ENCODE measurements at places on chromosomes 6 and 20. TPM values are rescaled to one million over a fixed set of nuclear protein-coding genes. Genes with fewer than 3 reads are reported as not detected.

DNA sequence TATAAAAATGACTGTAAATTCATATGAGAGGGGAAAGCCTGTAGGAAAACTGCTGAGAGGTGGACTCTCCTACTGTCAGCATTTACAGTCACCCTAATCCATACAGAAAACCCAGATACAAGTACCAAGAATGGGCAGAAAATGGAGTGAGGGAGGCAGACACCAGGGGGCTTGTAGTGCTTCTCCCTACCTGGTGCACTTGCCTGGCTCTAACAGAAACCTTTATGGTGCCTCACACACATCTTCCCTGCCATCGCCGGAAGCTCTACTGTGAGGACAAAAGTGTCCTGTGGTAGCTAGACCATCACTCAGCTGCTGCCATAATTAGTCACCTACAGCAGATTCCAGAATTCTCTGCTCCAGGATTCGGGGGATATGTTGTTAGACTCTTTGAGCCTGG is 441.3 kb downstream of the TFAP2B start:
- H3K27me3 ChIP-seq, result no peaks in the 10 kb centered on the region
- no peak overlapping the region for H3K27ac ChIP-seq
- no peaks in the 10 kb centered on the region for H3K4me1 ChIP-seq
- H3K36me3 ChIP-seq, result no peaks in the 10 kb centered on the region
- no peak overlapping the region for H3K4me3 ChIP-seq
- DNase-seq, result no peak

Gene MUC21
- not detected for total RNA-seq

GRCh38 chr6:142452993-142453392 is 151.2 kb downstream of the ADGRG6 start:
- H3K4me1 ChIP-seq, result no peaks in the 10 kb centered on the region
- no peak overlapping the region for H3K4me3 ChIP-seq
- no peak overlapping the region for H3K27ac ChIP-seq

Gene NMBR
- not detected for total RNA-seq

GRCh38 chr20:53942973-53943372 is 127.4 kb downstream of the BCAS1 start:
- no peak overlapping the region for H3K4me3 ChIP-seq
- no peaks in the 10 kb centered on the region for H3K36me3 ChIP-seq
- no peak overlapping the region for H3K27ac ChIP-seq
- no peak for DNase-seq
- H3K4me1 ChIP-seq, result peaks cover 29% of the 10 kb centered on the region
- no peaks in the 10 kb centered on the region for H3K27me3 ChIP-seq

Gene PDE7B
- 2.1 TPM for total RNA-seq

GRCh38 chr6:146470091-146470770 is 73.4 kb upstream of the RAB32 start:
- DNase-seq, result no peak
- H3K4me1 ChIP-seq, result no peaks in the 10 kb centered on the region
- H3K27me3 ChIP-seq, result no peaks in the 10 kb centered on the region
- no peaks in the 10 kb centered on the region for H3K36me3 ChIP-seq
- H3K27ac ChIP-seq, result no peak overlapping the region

GRCh38 chr6:109715616-109716015 is 24.5 kb downstream of the FIG4 start:
- H3K36me3 ChIP-seq, result no peaks in the 10 kb centered on the region
- DNase-seq, result no peak
- no peak overlapping the region for H3K4me3 ChIP-seq
- no peaks in the 10 kb centered on the region for H3K4me1 ChIP-seq
- H3K27ac ChIP-seq, result no peak overlapping the region

DNA sequence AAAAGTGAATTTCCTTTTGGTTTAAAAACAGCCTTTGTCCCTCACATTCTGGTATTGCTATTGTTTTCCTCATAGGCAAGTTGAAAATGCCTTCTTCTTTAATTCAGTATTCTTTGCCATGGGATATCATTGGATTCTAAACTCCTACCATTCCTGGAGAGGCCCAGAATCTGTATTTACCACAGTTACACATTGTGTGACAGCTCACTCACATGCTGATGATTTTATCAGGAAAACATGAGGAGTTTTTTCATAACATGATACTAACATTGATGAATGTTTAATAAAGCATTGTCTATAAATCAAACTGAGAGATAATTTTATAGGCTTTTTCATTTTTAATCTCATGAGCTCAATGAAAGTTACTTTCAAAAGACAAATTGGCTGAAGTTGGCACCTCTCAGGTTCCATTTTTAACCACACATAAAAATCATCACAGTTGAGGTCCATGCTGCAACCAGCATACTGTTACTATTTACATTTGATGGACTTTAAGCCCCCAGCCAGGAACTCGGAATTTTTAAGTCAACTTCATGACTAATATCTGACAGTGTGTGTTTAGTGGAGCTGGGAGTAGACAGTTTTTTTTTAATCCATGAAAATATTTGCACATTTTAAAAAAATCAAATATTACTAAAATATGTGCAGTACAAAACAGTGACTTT is 82.8 kb downstream of the FAM83B start:
- H3K36me3 ChIP-seq, result no peaks in the 10 kb centered on the region
- H3K4me3 ChIP-seq, result no peak overlapping the region
- no peak overlapping the region for H3K27ac ChIP-seq
- no peak for DNase-seq
- H3K27me3 ChIP-seq, result no peaks in the 10 kb centered on the region
- no peaks in the 10 kb centered on the region for H3K4me1 ChIP-seq

GRCh38 chr6:26454631-26455030 is 3.1 kb upstream of the BTN2A1 start:
- H3K36me3 ChIP-seq, result no peaks in the 10 kb centered on the region
- no peaks in the 10 kb centered on the region for H3K27me3 ChIP-seq
- no peak overlapping the region for H3K4me3 ChIP-seq

GRCh38 chr6:1885576-1886011 is 275.9 kb downstream of the FOXC1 start:
- no peak for DNase-seq
- no peaks in the 10 kb centered on the region for H3K4me1 ChIP-seq
- H3K27me3 ChIP-seq, result no peaks in the 10 kb centered on the region

Gene SNAP25
- total RNA-seq, result 1.4 TPM

DNA sequence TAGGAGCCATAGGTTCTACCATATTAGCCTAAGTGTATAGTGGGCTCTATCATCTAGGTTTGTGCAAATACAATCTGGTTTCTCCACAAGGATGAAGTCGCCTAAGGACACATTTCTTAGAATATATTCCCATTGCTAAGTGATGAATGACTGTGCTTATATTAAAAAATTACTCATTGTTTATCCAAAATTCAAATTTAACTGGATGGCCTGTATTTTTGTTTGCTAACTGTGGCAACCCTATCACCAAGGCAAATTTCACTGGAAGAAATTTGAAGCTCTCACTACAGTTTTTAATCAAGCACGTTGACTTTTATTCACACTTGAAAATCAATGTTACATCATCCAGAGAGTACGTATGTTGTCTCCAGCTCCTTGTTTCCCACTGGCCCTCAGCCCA is 13.9 kb downstream of the GCM2 start:
- DNase-seq, result no peak
- H3K27me3 ChIP-seq, result no peaks in the 10 kb centered on the region
- H3K4me1 ChIP-seq, result no peaks in the 10 kb centered on the region
- H3K36me3 ChIP-seq, result no peaks in the 10 kb centered on the region
- no peak overlapping the region for H3K27ac ChIP-seq

Gene BHLHE23
- not detected for total RNA-seq

Gene LHFPL5
- not detected for total RNA-seq

GRCh38 chr6:103122766-103123601 is 1729.5 kb downstream of the GRIK2 start:
- H3K4me3 ChIP-seq, result no peak overlapping the region
- peak; percentile 39 for DNase-seq
- H3K27me3 ChIP-seq, result no peaks in the 10 kb centered on the region
- no peaks in the 10 kb centered on the region for H3K36me3 ChIP-seq

DNA sequence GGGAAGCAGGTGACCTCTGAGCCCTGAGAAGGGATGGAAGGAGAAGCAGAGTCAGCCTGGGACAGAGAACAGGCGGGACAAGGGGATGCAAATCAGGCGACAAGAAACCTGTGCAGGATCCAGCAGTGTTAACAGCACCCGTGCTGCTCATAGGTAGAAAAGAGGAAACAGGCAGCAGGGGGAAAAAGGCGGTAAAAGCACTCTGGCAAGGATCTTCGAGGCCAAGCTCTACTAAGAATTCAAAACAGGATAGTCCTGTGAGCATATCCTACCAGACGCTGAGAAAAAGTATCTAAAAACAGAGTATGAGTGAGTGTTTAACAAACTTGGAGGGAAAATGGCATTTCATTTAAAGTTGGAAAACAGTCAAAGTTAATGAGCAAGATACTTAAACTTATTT is 16.7 kb downstream of the C6orf118 start:
- no peak overlapping the region for H3K27ac ChIP-seq
- no peak overlapping the region for H3K4me3 ChIP-seq
- no peaks in the 10 kb centered on the region for H3K27me3 ChIP-seq
- no peaks in the 10 kb centered on the region for H3K36me3 ChIP-seq
- no peak for DNase-seq
- no peaks in the 10 kb centered on the region for H3K4me1 ChIP-seq

GRCh38 chr6:2616811-2617210 is 133.9 kb downstream of the MYLK4 start:
- no peaks in the 10 kb centered on the region for H3K36me3 ChIP-seq
- H3K4me3 ChIP-seq, result no peak overlapping the region
- no peaks in the 10 kb centered on the region for H3K4me1 ChIP-seq
- peaks cover 9% of the 10 kb centered on the region for H3K27me3 ChIP-seq
- H3K27ac ChIP-seq, result no peak overlapping the region

- H3K27me3 ChIP-seq, result no peaks in the 10 kb centered on the region
- peak within 1 kb of the TSS; percentile 96 for H3K27ac ChIP-seq
- H3K4me3 ChIP-seq, result peak within 1 kb of the TSS; percentile 44
These were observed at the start of gene SPAG4 for GRCh38 chr20:35615667-35616464. Gene SPAG4 (plus strand): TSS chr20:35615829. CDS start chr20:35616004, 175 bp downstream.

GRCh38 chr6:35370124-35370741 is 27.9 kb downstream of the PPARD start:
- DNase-seq, result peak; percentile 50
- H3K4me1 ChIP-seq, result peaks cover 3% of the 10 kb centered on the region
- H3K36me3 ChIP-seq, result no peaks in the 10 kb centered on the region
- H3K4me3 ChIP-seq, result no peak overlapping the region

Gene DLK2
- not detected for total RNA-seq

DNA sequence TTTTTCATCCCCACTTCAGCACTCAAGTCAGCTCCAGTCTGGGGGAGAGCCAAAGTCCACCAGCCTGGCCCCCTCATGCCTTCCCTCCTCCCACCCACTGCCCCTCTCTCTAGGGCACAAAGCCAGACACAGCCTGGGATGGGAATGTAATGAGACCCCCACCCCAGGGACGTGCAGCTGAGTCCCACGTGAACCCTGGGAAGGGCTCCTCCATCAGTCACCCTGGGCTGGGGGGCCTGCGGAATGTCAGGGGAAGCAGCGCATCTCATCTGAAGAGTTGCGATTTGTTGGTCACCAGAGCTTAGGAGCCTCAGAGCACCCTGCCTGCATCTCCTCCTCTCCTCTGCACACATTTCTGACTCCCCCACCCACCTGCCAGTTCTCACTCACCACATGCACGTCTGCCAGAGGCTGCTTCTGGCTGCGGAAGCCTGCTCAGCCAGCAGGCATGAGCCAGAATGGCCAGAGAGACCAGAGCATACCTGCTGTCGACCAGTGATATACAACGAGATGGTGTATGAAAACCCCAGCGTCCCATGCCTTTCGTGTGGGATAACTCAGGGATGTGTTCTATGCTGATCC is 167.1 kb upstream of the TOP1 start:
- H3K27me3 ChIP-seq, result no peaks in the 10 kb centered on the region
- H3K4me1 ChIP-seq, result no peaks in the 10 kb centered on the region
- no peak overlapping the region for H3K4me3 ChIP-seq
- no peak overlapping the region for H3K27ac ChIP-seq
- no peak for DNase-seq

GRCh38 chr6:111995404-111995803 is 58.5 kb upstream of the CCN6 start:
- H3K27me3 ChIP-seq, result no peaks in the 10 kb centered on the region
- no peak overlapping the region for H3K27ac ChIP-seq
- H3K36me3 ChIP-seq, result no peaks in the 10 kb centered on the region
- no peaks in the 10 kb centered on the region for H3K4me1 ChIP-seq
- no peak overlapping the region for H3K4me3 ChIP-seq

GRCh38 chr20:33670715-33671499 is 3.3 kb downstream of the NECAB3 start:
- H3K27me3 ChIP-seq, result no peaks in the 10 kb centered on the region
- DNase-seq, result no peak
- no peak overlapping the region for H3K27ac ChIP-seq
- peaks cover 40% of the 10 kb centered on the region for H3K4me1 ChIP-seq

Gene CSTF1
- 19.4 TPM for total RNA-seq

Gene ADNP
- 40.4 TPM for total RNA-seq

Gene RNF182
- not detected for total RNA-seq

Gene LRRC73
- total RNA-seq, result not detected

- peak overlapping the region; percentile 54 for H3K27ac ChIP-seq
- H3K4me3 ChIP-seq, result no peak overlapping the region
- H3K27me3 ChIP-seq, result no peaks in the 10 kb centered on the region
- H3K4me1 ChIP-seq, result peaks cover 50% of the 10 kb centered on the region
- peak; percentile 27 for DNase-seq
These were observed 39.3 kb upstream of the ID1 start for GRCh38 chr20:31565699-31566318.

- H3K27ac ChIP-seq, result no peak overlapping the region
- H3K4me3 ChIP-seq, result no peak overlapping the region
- DNase-seq, result no peak
These were observed 79.2 kb downstream of the EPM2A start for GRCh38 chr6:145656128-145656527.

- no peaks in the 10 kb centered on the region for H3K4me1 ChIP-seq
- H3K27ac ChIP-seq, result no peak overlapping the region
- no peaks in the 10 kb centered on the region for H3K27me3 ChIP-seq
- DNase-seq, result no peak
- H3K4me3 ChIP-seq, result no peak overlapping the region
- no peaks in the 10 kb centered on the region for H3K36me3 ChIP-seq
These were observed 169.6 kb upstream of the PRND start for GRCh38 chr20:4552075-4552640.

Gene PHF1
- 47.8 TPM for total RNA-seq

Gene BPIFA1
- not detected for total RNA-seq

GRCh38 chr6:114941078-114941477 is 598.3 kb upstream of the HS3ST5 start:
- H3K27me3 ChIP-seq, result no peaks in the 10 kb centered on the region
- no peak overlapping the region for H3K27ac ChIP-seq
- no peak overlapping the region for H3K4me3 ChIP-seq
- no peaks in the 10 kb centered on the region for H3K36me3 ChIP-seq
- DNase-seq, result no peak
- no peaks in the 10 kb centered on the region for H3K4me1 ChIP-seq

Gene AIF1
- 17.3 TPM for total RNA-seq

DNA sequence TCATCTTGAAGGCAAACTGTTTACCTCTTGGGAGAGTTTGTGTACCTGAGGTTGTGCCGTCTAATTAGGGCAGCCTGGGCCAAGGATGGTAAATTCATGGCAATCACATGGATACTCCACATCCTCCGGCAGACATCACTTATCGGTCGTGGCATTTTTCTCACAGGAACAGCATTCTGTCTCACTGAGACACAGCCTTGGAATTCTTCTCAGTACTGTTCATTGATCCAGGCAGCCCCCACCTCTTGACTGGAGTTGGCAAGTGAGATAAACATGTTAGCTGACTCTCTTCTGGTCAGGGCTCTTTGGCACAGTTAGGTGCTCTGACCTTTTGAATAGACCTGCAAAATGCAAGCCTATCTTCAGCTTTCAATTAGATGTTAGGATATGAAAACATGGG is 511.4 kb upstream of the FLRT3 start:
- H3K27me3 ChIP-seq, result no peaks in the 10 kb centered on the region
- H3K27ac ChIP-seq, result no peak overlapping the region
- H3K4me1 ChIP-seq, result no peaks in the 10 kb centered on the region
- no peak for DNase-seq

Gene PRL
- not detected for total RNA-seq

Gene RPS6KA2
- total RNA-seq, result 16.5 TPM

Gene KIF6
- 0.48 TPM for total RNA-seq

All from transverse colon (tissue), 4 donors.